ENCODE measurements at places on chromosomes 3 and 15.

GRCh38 chr3:12197475-12197874 is 38.8 kb upstream of the TIMP4 start:
- DNase-seq: no peak

DNA sequence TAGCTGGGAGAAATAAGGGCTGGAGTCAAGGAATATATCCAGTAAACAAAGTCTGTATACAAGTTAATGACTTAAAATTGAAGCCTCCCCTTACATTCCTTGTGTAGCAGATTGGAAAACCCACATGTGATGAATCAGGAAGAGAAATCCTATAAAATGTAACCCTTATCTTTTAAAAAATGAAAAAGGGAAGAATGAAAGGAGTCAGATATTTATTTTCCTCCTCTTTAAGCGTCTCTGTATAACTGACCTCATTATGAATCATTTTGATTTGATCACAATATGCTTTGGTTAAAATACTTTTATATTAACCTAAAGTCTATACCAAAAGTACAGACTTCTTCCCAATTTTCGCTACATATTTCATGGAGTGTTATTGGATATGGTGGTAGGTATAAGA is 316.3 kb upstream of the STAC start:
- no peak for DNase-seq

- DNase-seq: peak; percentile 79
Observed at GRCh38 chr3:123652342-123652984, 67.6 kb upstream of the HACD2 start.

DNA sequence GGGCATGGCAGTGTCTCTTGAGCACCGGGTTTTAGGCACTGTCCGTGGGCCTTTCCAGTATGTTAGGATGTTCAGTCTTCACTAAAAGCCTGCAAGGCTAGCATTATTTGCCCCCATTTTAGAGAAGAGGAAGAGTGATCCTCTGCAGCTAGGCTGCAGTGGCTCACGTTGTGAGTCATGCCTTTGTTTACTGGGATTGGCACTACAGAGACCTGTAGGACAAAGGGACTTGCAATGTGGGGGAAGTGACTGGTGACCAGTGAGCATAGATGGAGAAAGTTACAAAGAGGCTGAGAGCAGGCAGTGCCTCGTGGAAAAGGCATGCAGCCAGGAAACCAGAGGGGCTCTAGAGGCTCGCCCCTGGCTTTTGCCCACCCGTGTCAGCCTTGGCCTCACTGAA is 26.8 kb upstream of the CPNE9 start:
- DNase-seq: peak; percentile 57

- no peak for DNase-seq
Observed at GRCh38 chr3:76554707-76555106, 485.2 kb upstream of the ROBO2 start.

DNA sequence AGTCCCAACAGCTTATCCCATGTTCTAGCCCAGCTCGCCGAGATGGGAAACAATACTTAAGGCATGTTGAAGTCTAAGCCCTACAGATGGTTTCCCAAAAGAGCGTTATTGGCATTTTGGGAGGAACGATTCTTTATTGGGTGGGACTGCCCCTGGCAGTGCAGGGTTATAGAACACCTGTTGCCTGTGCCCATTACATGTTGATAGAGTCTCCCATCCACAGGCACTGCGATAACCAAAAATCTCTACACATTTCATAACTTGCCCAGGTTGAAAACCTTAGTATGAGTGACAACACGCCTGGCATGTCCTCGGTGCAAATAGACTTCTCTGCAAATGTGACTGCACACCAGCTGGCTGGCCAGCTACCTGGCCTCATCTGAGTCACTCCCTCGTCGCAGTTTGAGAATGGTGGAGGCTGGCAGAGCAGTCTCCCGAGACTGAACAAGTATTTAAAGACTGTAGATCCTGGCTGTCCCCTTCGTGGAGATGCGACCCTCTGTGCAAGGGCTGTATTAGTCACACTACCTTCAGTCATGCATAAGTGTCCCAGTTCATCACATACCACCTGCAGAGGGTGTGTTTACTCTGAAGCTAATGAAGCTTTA is 18.7 kb downstream of the ZNF80 start:
- no peak for DNase-seq

DNA sequence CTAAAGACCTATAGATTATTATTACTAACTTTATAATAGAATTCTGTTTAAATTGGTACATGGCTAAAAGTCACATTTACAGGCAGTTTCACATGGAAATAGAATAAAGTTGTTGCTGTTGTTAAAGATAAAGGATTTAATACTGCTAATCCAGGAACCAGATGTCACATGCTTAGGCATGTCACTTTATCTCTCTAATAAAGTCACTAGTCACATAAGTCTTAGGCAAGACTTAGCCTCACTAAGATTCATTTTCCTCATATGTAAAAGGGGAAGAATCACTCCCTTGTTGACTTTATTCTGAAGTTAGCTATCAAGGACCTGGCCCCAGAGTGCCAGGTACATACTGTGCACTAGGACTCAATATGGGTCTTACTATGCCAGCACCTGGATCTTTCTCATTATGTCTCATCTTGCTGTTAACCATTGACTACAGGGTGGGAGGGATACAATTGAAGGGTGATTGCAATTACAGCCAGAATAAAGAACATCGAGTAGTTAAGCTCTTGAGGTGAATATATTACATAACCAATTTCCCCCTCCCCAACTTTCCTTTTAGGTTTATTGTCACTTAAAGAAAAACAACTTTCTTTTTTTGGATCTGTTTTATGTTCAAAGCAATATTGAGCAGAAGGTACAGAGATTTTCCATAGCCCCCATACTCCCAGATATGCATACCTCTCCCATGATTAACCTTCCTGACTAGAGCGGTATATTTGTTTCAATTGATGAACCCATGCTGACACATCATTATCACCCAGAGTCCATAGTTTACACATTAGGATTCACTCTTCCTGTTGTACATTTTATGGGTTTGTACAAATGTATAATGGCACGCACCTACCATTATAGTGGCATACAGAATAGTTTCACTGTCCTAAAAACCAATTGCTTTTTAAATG is 36.6 kb downstream of the LNP1 start:
- DNase-seq: peak; percentile 32

GRCh38 chr15:70451821-70452653 is 311.3 kb downstream of the UACA start:
- DNase-seq: no peak

DNA sequence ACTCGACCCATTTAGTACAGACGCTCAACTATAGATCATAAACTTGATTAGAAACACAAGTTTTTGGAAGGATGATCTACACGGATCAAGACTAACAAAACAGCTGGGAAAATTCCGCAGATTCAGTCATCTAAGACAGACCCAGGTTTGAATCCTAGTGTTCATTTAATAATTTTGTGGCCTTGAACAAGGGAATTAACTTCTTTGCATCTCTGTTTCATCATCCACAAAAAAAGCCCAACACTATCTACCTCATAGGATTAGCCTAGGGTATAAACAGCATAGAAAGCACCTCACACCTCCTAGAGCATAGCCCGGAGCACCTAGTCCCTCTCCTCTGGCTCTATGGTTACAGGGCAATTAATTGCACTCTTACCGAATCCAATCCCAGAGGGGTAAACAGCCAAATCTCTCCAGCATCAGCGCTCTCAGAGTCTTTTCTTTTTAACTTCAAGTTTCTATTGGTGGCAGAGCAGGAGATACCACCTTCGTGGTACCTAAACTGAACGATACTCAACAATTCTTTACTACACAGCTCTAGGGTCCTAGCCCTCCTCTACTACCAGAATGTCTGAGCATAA is 3.5 kb downstream of the TBL1XR1 start:
- no peak for DNase-seq

DNA sequence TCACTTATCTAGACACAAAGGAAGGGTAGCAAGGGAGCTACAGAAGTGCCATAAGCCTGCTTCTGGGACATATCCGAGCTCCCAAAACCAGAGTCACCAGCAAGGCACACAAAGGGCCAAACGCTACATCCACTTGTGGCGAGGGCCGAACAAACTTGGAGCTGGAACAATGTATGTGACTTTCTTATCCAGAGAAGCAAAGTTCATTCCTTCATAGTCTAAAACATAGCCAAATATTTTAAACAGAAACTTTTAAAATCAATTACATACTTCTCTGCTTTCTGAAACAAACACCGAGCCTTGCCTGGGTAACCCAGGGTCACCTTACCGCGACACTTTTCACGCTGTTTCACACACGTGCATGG is 15.9 kb downstream of the ZXDC start:
- DNase-seq: no peak

- DNase-seq: peak; percentile 28
Observed at GRCh38 chr3:44529927-44530326, 25.1 kb upstream of the ZKSCAN7 start.

DNA sequence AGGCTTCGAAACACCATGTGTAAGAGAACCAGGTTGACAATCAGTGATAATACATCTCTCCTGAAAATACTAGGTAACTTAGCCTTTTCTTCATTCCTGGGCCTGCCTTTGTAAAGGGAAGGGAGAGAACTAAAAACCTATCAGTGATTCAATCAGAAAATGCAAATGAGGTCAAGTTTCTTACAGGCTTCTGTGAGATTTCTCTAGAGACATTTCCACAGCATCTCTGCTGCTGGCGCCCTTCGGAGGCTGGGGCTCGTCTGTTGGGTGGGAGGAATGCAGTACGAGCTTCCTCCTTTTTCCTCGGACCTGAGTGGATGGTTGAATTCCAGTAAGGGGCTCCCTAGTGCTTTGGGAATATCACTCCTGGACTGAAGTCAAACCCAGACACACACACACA is 340.4 kb upstream of the ICE2 start:
- DNase-seq: no peak

DNA sequence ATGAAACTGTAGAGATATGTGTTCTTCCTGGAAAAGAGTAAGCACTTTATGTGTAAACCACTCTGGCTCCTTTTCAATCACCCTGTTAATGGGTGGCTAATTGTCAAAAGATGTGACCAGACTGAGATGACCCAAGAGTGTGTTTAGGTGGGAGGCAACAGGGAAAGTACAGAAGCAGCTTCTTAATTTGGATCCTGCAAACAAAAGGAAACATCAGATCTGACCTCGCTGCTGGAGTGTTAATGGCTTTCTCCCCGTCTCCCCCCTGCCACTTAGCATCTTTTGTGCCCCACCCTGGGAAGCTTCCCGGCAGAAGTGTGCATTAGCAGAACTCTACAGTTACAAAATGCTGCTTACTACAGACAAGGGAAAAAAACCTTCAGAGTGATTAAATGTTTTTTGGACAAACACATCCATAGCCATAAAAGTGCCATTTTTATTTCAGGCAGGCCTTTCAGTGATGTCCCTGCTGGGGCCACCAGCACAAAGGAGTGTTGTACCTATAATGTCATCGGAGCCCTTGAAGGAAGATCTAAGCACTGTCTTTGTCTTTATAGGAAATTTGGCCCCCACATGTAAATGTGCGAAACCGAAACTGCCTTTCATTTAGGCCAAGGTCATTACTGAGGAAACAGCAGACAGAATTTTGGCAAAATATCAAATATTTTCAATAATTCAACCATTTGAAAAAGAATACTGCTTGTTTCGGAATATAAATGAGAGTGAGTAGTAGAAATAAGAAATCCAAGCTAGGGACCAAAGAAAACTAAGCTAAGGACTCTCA is 311.0 kb downstream of the WDR72 start:
- no peak for DNase-seq

DNA sequence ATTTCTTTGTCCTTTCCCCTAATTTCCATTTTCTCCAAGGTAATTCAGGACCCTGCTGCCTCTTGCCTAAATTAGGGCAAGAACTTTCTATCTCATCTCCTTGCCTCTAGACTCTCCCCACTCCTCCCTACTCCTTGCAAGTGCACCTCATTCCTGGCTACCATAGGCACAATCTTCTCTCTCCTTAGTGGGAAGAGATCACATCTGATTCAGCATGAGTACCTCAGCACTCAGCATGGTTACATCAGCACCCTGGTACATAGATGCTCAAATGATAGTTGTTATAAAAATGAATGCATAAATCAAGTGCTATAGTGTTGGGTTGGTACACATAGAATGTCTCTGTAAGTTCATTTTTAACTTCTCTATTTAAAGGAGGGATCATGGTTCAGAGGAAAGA is 313.4 kb upstream of the RASGRP1 start:
- DNase-seq: no peak

- DNase-seq: no peak
Observed at GRCh38 chr3:56622381-56622780, 60.7 kb downstream of the TASOR start.

DNA sequence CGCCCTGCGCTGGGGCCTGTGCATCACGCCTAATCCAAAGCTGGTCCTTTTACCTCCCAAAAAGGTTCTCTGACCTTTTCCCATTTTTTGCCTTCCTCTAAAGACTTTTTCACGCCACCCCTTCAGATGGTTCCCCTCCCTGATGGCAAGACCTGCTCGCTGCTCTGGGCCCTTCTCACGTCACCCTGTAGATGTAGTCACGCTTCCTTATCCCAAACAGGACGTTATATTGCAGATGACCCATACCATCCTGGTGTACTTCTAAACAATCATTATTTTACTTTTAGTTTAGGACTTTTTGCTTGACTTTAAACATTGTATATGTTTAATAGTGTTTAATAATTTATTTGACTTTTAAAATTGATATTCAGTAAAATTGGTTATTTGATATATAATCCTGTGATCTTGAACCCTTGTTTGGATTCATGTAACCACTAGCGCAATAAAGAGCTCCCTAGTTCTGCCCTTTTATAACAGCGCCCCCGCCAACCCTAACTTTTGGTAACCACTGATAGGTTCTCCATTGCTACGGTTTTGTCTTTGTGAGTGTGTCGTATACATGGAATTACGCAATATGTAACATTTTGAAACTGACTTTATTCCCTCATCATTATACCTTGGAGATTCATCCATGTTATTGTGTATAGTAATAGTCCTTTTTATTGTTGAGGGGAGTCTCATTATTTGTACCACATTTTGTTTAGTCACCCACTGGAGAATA is 159.0 kb upstream of the CHRNA7 start:
- peak; percentile 37 for DNase-seq

DNA sequence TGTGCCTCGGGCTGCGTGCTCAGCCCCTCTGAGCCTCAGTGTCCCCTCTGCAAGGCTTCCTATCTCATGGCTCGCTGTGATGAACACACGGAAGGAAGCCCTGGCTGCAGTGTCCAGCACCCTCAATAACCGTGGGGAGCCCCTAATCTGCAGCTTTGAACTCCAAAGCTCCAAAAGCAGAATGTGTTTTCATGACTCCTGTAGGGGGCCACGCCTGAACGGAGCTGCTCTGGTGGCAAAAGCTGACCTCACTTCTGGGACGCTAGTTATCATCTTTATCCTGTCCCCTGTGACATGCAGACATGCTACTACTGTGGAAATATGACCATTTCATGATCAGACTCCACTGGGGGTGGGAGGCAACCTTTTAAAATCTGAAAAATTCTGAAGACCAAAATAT is 98.8 kb downstream of the SEC22A start:
- no peak for DNase-seq

DNA sequence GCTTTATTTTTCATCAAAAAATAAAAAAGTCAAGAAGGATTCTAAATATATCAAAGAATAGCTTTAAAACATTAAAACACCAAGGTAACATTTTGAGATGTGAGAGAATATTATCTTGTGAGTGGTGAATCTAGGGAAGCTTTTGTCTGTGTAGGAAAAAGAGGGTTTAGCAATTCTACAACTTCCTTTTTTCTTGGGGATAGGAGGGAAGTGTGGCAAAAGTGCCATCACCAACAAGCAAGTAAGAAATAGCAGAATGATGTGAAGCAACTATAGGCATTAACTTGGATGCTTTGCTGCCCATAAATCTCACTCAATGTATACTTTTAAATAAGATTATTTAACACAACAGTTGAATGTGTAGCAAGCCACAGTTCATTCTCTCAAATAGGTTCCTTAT is 57.8 kb upstream of the SUCLG2 start:
- peak; percentile 25 for DNase-seq

- DNase-seq: no peak
Observed at GRCh38 chr3:157913741-157914150, 192.5 kb downstream of the SHOX2 start.

- no peak for DNase-seq
Observed at GRCh38 chr3:63949005-63949404, 36.8 kb upstream of the SCAANT1 start.

All from suppressor macrophage treated with lipopolysaccharide for 1 hour (primary cell).